Motor neuron (in vitro differentiated cells): ENCODE measurements at places on chromosomes 4 and X. TPM values are rescaled to one million over a fixed set of nuclear protein-coding genes. Genes with fewer than 3 reads are reported as not detected.
A peak's percentile ranks its signal among the peaks of the same experiment; 100 is the strongest.

The CCKAR gene
- 0.22 TPM in 1 of 2 replicates, not detected in the other for total RNA-seq

DNA sequence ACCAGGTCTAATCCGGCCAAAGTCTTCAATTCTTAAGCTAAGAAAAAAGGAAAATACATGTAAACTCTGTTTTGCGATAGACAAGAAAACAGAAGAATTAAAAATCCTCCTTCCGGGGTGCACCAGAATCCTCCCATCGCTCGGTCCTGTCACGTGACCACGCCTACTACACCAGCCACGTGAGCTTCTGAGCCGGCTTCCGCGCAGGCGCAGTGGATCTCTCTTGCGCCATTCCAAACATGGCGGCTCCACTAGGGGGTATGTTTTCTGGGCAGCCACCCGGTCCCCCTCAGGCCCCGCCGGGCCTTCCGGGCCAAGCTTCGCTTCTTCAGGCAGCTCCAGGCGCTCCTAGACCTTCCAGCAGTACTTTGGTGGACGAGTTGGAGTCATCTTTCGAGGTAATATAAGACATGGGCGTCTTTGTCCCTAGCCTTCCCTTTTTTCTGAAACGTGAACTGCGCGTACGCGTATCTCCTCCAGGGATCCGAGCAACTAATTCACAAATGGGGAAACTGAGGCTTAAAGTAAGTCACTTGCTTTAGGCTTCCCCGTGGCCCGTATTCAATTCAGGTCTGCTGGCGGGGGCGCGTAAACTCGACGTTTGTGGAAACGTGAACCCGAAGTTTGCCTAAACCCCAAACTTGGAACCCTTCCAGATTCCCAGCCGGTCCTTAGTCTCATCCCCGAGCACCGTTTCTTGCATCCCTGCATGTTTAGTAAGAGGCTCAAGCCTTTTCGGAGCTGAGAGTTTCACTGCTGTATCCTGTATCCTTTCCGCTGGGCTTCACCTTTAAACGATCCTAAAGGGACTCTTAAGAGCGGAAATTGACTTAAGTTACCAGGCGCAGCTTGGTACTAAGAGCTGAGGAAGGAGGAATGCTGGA, at the start of gene MED28:
Gene MED28 (plus strand): TSS at position 226 of the 884 bp plus-strand sequence. CDS start 14 bp downstream, at position 240.
- peak; percentile 98 for ATAC-seq

The SPIN2B gene
- total RNA-seq = 14.2 and 16.1 TPM in 2 replicates

- no peak for ATAC-seq
These were observed 76.8 kb downstream of the GPR143 start for GRCh38 chrX:9688833-9689232.

DNA sequence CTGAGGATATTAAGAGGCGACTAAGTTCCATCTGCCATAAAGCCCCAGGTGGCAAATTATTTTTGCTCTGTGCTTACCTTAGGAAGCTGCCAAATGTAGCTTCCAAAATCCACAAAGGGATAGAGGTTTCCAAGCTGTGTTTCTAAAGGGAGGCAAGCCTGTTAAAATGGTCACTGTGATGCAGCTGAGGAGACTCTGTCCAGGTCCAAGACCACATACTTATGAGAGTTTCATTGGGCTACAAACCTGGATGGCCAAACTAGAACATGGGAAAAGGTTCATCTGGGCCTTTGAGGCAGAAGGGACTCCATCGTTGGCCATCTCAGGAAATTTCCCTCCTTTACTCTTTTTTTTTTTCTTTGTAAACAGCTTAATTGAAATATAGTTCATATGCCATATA, 306.9 kb upstream of the FGF13 start:
- ATAC-seq = no peak

- ATAC-seq = peak; percentile 69
These were observed 401 bp downstream of the SOWAHD start for GRCh38 chrX:119758731-119759247.

DNA sequence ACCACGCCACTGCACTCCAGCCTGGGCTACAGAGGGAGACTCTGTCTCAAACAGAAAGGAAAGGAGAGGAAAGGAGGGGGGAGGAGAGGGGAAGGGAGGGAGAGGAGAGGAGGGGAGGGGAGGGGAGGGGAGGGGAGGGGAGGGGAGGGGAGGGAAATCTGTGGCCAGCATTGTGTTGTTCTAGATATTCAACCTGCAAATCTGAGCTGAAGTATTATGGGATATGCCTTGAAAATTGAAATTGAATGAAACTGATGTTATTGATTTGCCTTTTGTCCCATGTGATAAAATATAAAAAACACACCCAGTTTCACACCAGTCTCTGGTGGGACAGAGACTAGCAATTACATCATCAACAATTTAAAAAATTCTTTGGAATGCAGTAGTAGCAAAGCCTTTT, 1.5 kb downstream of the SMIM31 start:
- ATAC-seq = no peak
